DND-41 (cell line): ENCODE measurements at places on chromosomes 2 and 18.

- DNase-seq: no peak
Measured at GRCh38 chr2:126950504-126950903, 51.8 kb downstream of the TEX51 start.

- DNase-seq: no peak
Measured at GRCh38 chr18:1408376-1408775, 503.7 kb downstream of the ADCYAP1 start.

- DNase-seq: peak; percentile 72
Measured at GRCh38 chr18:79395761-79396404, at the start of gene NFATC1. Gene NFATC1, plus strand, starts transcription at chr18:79395930. Its CDS starts 295 bp downstream, at chr18:79396225.

GRCh38 chr18:12030670-12031069 lies 49.4 kb downstream of the IMPA2 start:
- DNase-seq: no peak

DNA sequence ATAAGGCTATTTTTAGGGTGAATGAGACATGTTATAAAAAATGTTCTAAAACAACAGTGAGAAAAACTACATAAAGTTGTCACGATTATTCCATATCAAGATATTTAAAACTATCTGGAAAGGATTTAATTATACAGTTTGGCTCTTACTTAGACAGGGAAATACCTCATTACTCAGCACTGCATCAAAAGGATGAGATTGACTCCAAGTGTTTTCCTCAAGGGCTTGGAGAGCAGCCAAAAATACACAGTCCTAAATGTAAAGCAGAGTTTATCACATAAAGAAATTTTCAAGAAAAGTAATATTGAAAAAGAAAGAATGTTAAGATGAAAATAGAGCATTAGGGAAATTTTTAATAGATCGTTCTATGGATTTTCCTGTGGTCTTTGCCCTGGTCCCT lies 285.5 kb upstream of the NETO1 start:
- DNase-seq: no peak

- DNase-seq: no peak
Measured at GRCh38 chr2:191037351-191037750, 23.4 kb upstream of the STAT1 start.
